Activated T-helper 17 cell treated with anti-CD3 and anti-CD28 coated beads, Interleukin-2, amount 50 U/mL, for 72 hours (primary cell): ENCODE measurements at places on chromosomes 16 and 17. TPM values are rescaled to one million over a fixed set of nuclear protein-coding genes. Genes with fewer than 3 reads are reported as not detected.

Gene TMEM88
- 3.2 TPM for total RNA-seq

Gene CDRT4
- 5.8 TPM for total RNA-seq

Gene CIBAR2
- not detected for total RNA-seq

- H3K4me1 ChIP-seq, result no peaks in the 10 kb centered on the region
- H3K36me3 ChIP-seq, result no peaks in the 10 kb centered on the region
- H3K4me3 ChIP-seq, result no peak overlapping the region
- no peak for ATAC-seq
Measured at GRCh38 chr17:41456204-41456603, 11.0 kb downstream of the KRT32 start.

DNA sequence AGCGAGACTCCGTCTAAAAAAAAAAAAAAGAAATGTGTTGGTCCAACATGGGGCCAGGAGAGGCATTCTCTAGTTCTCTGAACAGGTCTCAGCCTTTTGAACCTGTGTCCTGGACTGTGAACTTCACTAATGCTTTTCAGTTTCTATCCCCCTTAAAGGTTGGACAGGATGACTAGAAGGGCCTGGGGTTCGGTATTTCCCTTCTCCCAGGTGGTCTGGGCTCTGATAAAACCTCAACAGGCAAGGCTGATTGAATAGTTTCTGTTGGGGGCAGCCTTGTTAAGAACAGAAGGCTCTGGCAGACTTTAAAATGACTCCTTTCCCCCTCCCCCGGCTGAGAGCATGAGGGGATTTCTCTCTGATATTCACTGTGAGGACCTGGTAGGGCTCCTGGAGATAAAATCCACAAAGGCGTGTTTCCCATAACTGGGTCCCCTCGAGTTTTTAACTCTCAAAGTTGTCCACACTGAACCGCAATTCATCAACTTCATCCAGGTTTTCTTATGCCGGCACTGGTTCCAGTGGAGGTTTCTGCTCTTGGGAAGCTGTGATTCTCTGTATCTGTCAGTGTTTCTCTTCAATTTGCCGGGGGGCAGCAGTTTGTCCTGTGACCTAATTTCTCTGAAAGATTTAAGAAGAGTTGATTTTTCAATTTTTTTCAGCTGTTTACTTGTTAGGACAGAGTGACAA is 91.3 kb downstream of the METRNL start:
- H3K27ac ChIP-seq, result no peak overlapping the region
- no peaks in the 10 kb centered on the region for H3K36me3 ChIP-seq
- H3K4me3 ChIP-seq, result no peak overlapping the region
- H3K4me1 ChIP-seq, result no peaks in the 10 kb centered on the region
- H3K27me3 ChIP-seq, result peaks cover 13% of the 10 kb centered on the region

GRCh38 chr17:48997827-48998586 is 822 bp downstream of the IGF2BP1 start:
- peak overlapping the region; percentile 60 for H3K4me3 ChIP-seq
- H3K27me3 ChIP-seq, result peaks cover 67% of the 10 kb centered on the region
- peaks cover 15% of the 10 kb centered on the region for H3K36me3 ChIP-seq
- H3K27ac ChIP-seq, result no peak overlapping the region
